ENCODE measurements at places on chromosomes 7 and 10.

DNA sequence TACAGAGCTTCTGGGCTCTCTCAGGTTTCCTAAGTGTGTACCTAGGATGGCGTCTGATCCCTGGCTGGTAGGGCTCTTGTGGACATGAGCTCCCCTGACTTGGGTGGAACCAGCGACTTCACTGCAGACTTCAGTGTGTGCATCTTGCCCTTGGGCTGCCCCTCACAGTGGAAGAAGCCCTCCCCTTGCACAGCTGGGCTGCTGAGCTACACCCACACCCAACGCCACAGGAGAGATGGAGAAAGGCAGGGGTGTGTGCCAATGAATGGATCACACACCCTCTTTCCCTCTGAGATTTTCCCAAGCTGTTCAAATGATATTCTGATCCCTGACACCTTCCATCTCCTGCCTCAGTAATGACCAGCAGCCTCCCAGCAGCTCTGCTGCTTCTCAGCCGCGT, 296.7 kb downstream of the GFRA1 start:
- no peak for DNase-seq

- DNase-seq: no peak
Observed at GRCh38 chr7:154928136-154929005, 74.6 kb downstream of the PAXIP1 start.

DNA sequence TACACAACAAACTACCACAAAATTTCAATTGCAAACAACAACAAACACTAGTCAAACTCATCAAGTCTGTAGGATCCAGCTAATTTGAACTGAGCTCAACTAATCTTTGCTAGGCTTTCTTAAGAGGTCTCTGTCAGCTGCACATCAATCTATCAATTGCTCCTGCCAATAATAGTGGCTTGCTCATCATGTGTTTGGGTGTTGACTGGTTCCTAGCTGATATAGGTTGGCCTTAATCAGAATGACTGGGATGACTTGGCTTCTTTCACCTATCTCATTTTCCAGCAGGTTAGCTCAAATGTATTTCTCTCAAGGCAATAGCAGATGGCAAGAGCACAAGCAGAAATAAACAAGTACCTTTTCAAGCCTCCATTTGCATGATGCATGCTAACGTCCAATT, 370.3 kb upstream of the NFE2L3 start:
- DNase-seq: no peak

GRCh38 chr7:26167303-26167934, 15.4 kb downstream of the NFE2L3 start:
- DNase-seq: no peak

DNA sequence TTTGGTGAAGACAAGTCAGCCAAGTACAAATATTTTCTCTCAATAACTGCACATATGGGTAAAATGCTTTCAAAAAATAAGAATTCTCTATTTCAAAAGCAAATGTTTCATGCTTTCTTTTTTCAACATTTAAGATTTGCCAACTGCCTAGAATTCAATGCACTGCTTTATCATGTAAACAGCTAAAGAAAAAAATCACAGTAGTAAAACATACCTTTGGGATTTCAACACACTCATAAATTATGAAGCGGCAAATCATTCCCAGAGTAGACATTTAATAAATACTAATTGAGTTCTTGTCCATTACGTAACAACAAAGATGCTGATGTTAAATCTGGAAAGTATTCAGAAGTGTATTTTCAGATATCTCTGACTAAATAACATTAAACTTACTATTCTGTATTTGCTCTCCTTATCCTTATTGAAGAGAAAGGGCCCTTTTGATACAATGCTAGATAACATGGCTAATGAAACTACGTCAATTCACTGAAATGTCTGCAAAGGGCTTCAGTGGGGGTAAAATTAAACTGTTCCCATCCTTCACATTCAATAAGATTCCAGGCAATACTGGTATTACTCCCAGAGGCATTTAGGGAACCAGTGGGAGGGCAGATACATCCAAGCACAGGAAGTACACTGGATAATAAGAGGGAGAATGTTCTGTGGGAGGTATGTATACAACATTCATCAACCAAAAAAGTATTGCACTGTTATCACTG, 13.9 kb downstream of the NAPEPLD start:
- no peak for DNase-seq

GRCh38 chr10:110488940-110489339, 8.8 kb upstream of the DUSP5 start:
- DNase-seq: no peak

- DNase-seq: no peak
Observed at GRCh38 chr10:33535866-33536265, 201.4 kb upstream of the NRP1 start.

- no peak for DNase-seq
Observed at GRCh38 chr10:124066781-124067714, 26.4 kb downstream of the CHST15 start.

Data from cerebellar nuclear complex (tissue), 1 donor.